ENCODE measurements at places on chromosomes 13 and 19.

DNA sequence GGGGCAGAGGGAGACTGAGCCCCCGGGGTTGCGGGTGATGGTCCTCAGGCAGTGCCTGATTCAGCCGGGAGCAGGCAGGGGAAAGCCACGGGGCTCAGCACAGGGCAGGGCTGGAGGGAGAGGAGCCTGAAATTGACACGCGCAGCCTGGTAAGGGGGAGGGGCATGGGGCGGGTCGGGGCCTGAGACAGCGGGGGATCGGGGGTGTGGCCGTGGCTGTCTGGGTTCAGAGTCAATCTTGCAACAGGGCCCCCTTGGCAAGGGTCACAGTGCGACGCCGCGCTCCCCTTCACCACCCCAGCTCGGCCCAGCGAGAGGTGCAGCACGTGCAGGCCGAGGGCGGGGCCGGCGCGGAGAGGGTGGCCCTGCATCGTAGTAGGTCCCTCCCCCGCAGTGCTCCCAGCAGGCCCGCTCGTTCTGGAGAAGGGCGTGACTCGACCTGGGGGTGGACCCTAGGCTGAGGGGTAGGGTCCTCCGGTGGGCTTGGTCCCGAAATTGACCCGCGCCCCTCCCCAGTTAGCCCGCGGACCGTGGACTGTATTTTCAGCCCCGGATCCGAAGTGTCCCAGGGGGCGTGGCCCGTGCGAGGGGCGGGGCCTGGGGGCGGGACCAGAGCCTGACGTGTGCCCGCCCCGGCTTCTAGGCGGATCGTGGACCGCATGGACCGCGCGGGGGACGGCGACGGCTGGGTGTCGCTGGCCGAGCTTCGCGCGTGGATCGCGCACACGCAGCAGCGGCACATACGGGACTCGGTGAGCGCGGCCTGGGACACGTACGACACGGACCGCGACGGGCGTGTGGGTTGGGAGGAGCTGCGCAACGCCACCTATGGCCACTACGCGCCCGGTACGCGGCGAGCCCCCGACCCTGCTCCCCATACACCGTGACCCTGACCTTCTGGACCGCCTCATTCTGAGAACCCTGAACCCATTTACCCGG, 6.0 kb downstream of the RCN3 start:
- DNase-seq = peak; percentile 86

DNA sequence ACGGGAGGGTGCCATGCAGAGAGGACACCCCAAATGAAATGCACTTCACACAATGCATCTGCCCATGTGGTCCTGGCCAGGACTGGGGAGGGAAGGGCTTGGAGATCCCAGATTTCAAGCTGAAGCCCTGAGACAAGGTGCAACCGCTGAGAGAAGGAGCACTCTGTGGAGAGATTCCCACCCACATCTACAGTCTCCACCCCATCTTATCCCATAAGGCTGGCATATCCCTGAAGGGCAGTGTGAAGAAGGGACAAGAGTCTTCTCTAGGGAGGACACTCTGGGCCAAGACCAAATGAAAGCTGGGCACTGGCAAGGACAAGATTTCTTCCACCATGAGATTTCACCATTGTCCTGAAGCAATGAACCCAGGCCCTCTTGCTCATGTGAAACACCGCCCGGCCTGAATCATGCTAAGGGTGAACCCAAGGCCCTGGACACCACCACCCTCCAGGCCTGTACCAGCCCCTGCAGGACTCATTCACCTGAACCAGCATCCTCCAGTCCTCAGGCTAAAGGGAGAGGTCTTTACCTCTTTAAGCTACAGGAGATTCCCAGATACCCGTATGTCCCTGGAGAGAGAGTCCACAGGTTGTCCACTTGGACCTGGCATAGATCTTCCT, 20.5 kb downstream of the CEACAM4 start:
- no peak for DNase-seq

DNA sequence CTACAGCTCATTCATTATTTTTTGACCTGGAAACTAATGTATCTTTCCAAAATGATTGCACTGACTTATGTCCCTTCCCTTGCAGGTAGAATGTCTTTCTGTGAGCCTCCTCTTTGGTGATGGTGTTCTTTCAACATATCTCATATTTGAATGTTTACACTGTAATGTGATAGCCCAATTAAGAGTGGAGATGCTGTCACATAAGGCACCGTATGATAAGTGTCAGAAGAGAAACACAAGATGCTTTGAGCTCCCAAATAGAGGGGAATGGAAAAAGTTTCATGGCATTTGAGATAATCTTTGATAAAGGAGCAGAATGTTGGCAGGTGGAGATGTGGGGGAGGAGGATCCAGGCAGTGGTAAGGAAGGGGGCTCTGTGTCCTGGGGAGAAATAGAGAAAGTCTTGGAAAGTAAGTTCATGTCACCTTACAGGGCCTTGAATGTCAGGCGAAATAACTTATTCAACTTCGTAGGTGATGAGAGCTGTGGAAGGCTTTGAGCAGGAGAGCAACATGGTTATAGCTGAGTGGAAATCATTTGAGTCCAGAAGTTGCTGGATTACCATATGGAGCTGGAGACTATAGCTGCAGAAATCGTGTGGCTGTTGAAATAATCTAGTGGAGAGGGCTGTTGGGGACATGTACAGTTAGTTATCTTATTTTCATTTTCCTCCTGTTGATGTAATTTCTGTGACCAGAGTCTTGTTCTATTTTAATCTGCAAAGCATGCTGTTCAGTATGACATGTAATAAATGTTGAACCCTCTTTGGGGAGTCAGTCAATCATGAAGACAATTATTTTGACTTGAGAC, 10.3 kb upstream of the RNF113B start:
- no peak for DNase-seq

- no peak for DNase-seq
These were observed 245.4 kb upstream of the SPRY2 start for GRCh38 chr13:80586356-80586755.

- no peak for DNase-seq
These were observed 52.5 kb downstream of the SPACA7 start for GRCh38 chr13:112428704-112429103.

GRCh38 chr13:96181911-96182310, 92.0 kb downstream of the HS6ST3 start:
- DNase-seq = no peak

DNA sequence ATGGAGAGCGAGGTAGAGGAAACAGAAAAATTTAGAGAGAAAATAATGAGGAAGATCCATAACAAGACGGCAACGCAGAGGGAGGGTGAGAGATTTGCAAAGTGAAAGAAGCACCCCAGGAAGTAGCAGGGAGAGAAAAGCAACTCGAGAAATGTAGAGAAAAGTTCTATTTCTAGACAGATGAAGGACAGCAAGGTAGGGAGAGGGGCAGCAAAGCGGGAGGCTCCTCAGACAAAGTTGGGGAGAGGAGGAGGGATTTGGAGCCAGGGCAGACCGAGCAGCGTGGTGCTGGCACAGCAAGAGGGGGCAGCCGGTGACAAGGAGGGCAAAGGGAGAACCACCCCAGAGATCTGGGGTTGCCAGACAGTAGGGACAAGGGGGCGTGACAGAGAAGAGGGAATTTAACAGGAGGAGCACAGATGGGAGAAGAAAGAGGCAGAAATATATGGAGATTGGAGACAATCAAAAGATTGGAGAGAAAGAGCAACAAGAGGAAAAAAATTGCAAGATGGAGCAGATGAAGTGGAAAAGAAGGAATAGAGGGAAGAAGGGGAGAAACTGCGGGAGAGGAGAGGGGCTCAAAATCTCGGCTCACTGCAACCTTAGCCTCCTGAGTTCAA, 989 bp downstream of the ZNF766 start:
- DNase-seq = no peak

DNA sequence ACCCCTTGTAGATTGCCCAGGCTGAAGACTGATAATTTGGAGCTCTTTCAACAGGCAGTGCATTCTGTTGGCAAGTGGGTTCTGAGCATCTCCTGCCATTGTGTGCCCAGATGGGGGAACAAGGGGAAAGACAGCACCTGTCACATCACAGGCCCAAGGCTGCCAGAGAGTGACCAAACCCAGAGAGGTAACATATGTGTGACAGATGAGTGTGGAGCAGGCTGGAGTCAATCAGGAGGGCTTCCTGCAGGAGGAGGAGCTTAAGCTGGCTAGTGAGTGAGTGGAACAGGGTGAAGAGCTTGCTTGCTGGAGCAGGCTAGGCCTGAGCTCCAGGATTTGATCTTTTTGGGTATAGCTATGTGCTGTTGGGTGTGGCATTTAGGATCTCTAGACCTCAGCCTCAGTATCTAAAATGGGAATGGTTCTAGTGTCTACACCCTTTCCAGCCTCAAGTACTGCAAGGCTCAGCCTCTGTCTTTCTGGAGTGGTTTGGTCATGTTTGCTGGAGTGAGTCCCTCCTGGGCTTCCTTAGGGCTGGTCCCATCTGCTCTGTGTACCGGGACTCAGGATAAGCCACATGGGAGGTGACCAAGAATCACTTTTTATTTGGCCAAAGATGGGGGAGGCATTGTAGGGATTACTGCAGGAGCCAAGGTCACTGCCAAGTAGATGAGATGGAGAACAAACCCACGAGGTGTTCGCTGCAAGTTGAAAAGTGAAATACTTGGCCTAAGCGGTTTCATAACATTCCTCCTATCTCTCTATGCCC, 152.4 kb upstream of the TSHZ3 start:
- DNase-seq = no peak

DNA sequence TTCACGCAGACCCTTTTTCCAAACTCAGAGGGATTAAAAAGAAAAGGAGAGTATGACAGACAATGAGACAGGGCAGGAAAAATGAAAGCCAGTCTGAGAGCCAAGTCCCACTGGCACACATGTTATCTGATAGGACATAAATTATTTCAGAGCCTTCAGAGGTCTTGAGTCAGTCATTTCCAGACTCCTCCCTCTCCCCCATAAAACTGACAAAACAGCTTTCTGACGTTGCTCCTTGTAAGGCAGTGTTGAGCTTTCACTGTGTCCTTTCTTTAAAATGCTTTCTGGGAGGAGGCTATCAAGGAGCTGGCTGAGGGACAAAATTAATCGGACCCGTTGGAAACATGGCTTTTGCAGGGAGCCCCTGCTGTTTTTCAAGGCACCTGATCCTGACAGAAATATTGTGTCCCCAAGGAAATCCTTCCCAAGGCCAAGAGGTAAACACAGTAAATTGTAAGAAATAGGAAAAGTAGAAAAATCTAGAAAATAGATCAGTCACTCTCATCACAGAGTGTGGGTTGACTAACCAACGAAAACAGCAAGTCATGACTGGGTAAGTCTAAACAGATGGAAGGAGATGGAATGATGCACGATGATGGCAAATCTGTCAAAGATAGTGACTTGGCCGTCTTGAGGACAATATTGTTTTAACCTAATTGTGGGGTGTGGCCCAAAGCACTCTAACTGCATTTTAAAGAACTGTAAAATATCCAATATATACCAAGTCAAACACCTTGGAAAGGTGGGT, 89.7 kb downstream of the DCT start:
- DNase-seq = no peak

- no peak for DNase-seq
These were observed 6.5 kb upstream of the CIRBP start for GRCh38 chr19:1262623-1263123.

GRCh38 chr13:94427313-94427953, 52.0 kb downstream of the DCT start:
- no peak for DNase-seq

DNA sequence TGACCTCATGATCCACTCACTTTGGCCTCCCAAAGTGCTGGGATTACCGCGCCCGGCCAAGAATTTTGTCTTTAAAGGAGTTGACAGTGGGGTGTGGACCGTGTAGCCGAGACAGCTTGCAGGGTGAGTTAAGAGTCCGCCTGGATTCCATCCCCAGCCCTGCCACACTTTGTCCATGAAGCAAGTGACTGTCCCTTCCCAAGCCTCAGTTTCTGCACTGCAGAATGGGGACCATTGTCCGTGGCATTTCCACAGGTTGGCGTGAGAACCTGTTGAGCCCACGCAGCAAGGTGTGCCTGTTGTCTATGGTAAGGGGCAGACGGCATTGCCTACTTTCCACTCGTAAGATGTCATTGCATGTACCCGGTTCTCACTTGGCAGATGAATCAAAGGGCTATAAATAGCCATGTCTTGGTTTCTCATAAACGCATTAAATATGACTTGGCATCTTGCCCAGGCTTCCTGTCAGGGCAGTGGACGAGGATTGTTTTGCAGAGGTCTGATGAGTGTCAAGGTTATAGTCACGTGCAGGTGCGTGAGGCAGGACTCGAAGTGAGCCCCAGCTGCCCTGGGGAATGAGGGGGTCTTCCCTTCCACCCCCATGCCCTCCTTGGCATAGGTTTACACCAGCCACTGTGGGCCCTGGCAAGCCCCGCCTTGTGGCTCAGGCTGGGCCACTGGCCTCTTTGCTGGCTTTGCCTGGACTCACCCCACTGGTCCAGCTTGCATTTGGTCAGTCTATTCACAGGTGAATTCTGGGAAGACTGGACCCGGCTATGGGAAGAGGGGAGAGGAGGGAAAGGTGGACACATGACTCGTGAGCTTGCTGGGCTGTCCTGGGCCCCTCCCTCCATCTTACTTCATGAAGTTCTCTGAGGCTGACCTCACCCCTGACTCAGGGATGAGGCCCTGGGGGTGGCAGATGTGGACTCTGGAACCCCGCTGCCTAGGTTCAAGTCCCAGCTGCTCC, 14.6 kb downstream of the FAM187B start:
- peak; percentile 78 for DNase-seq

DNA sequence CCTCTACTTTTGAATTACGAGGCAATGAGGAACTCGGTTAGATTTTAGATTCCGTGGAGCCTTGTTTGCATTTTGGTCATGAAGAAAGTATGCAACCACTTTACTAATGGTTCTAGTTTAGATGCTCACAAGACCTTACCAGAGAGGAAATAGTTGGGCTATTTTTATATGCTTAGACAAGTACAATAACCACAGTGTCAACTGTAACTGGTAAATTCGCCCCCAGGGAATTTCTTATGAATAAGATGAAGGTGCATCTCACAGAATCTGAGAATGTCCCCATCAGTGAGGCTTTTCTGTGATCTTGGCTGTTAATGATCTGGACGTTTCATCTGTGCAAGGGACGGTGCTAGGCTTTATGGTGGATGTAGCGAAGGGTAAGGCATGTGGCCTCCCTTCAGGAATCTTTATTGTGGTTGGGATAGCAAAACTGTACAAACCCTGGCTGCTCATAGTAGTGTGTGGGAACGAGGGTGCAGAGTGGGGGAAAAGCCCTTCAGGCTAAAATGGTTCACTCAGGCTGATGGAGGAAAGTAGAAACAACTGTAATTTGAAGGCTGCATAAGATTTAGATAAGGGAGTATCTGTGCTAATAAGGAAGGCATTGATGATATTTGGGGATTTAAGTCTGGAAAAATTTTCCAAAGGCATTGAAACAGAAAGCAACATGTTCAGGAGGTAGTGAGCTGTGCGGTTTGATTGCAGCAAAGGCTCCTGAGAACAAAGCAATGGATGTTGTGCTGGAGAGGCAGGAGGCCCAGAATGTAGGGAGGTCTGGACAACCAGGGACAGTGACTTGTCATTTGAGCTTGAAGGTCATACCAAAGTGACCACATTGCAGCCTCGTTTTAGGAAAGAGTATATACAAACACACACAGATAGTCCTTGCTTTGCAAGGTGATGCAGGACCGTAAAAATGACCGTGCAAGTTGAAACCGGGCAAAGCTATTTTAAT, 28.4 kb downstream of the UBAC2 start:
- DNase-seq = no peak
